ENCODE measurements at places on chromosomes 1 and 21.

DNA sequence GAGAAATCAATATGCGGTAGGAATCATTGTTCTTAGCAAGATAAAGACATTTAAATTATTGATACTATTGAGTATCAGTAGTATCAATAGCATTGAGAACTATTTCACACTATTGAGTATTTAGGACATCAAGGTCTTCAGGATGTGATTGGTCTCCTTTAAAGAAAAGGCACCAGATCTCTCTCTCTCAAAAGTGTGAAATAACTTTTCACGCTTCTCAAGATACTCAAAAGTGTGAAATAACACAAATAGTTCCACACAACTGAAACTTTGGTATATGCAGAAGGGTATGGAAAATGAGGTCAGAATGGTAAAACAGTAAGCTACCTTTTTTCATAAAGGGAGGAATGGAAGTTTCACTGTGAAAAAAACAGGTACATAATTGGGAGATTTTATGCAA is 6.7 kb upstream of the PYHIN1 start:
- no peak for DNase-seq

DNA sequence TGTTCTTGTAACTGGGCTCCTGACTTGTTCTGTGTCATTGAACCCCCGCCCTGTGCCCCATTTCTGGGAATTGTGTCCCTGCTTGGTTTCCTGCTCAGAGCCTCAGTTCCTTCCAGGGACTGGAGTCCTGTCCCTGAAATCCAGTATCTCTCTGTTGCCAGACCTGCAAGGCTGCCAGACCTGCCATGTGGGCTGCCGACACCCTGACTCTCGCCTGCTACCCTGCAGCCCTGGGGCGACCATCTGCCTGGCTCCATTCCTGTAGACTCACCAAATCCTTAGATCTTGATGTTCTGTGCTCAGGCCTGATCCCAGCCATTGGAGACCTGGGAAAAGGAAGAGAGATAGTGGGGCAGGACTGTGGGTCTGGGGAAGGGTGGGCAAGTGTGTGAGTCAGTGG is 383.3 kb upstream of the PROX1 start:
- DNase-seq, result no peak

- no peak for DNase-seq
Measured at GRCh38 chr21:38645282-38645681, 147.0 kb upstream of the ERG start.

GRCh38 chr1:165549973-165550372 is 6.2 kb downstream of the LRRC52 start:
- DNase-seq, result no peak

- DNase-seq, result no peak
Measured at GRCh38 chr21:42189431-42189830, 29.5 kb upstream of the ABCG1 start.

- no peak for DNase-seq
Measured at GRCh38 chr1:31336687-31337467, 36.0 kb downstream of the FABP3 start.

DNA sequence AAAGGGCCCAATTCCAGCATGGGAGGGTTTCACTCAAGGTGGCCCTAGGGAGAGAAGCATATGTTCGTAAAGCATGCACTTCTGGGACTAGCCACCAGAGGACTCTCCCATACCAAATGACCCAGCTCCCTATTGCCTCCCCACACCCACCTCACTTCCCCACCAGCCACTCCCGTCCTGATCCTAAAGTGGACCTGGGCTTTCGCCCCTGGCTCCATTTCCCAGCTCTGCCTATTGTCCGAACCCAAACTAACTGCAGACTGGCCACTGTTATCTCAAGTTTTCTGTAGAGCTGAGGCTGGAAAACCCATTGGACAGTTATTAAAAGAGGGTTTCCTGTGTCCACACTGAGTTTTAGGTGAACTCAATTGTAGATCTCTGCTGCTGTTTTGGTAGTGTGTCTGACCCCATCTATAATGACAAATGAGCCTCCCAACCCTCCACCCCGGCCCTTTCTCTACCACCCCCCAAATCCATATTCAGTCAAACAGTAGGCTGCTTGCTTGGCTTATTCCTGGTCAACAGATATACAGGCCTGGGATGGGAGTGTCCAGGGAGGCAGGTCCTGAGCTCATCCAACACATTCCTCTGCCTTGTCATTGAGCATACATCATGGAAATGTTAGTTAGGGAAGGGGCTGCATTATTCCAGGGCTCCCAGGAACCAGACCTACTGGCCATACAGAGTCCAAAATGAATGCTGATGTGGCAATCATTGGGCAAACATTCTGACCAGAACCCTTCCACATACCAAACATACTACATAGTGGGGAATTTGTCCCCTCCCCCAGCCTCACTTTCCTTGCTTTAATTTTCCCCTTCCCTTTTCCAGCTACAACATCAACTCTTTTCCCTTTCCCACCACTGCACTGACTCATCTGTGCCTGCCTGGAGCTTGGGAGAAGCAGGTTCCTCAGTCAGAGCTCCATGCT is 59.2 kb downstream of the ABCA4 start:
- DNase-seq, result peak; percentile 71

DNA sequence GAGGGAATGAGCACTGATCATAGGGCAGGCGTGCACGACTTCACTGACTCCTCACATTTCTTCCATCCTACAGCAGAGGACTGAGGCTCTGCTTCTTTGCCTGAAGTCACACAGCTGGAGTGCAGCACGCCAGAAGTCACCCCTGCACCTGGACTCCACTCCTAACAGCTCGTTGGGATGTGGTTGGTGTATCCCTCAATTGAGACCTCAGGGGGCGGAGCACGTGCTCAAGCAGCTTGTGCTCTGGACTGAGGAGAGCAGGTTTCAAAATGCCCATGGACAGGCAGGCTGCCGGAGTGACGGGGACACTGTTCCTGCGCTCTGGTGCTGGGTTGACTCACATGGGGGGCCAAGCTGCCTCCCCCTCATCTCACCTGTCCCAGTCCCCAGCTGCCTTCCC is 13.9 kb downstream of the CHIT1 start:
- no peak for DNase-seq

DNA sequence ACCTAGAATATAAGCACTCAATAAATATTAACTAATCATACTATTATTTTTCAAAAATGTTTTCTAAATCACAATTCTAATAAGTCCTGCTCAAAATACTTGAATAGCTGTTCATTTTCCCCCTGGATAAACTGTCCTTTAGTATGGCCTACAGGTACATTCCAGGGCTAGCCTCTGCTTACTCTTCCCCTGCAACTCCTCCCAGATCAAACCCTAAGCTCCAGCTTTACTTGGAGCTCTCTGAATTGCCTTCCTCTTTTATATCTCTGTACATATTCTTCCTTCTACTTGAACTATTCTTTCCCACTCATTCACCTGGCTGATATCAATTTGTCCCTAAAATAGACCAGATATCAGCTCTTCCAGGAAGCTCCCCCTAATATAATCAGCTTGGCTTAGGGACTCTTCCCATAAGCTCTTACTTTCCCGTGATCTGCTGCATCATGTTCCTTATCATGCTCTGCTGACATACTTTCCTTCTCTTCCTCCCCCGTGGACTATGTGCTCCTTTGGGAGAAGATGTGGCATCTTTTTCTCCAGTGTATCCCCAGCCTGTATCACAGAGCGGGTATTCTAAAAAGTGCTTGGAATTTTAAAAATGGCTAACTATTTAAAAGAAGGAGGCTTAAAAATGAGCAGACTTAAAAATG is 43.1 kb upstream of the PIGC start:
- DNase-seq, result no peak

- no peak for DNase-seq
Measured at GRCh38 chr1:53959664-53960250, 13.6 kb downstream of the LRRC42 start.

Data from pulmonary artery endothelial cell (primary cell).